Activated naive CD8-positive, alpha-beta T cell treated with anti-CD3 and anti-CD28 coated beads for 36 hours (primary cell): ENCODE measurements at places on chromosomes 13 and 19.

GRCh38 chr13:27835799-27836198, 43.5 kb downstream of the GSX1 start:
- DNase-seq: no peak

GRCh38 chr19:7492142-7492541, 3.3 kb upstream of the PEX11G start:
- peak; percentile 45 for DNase-seq

GRCh38 chr13:44389060-44389666, 15.5 kb downstream of the SERP2 start:
- no peak for DNase-seq

DNA sequence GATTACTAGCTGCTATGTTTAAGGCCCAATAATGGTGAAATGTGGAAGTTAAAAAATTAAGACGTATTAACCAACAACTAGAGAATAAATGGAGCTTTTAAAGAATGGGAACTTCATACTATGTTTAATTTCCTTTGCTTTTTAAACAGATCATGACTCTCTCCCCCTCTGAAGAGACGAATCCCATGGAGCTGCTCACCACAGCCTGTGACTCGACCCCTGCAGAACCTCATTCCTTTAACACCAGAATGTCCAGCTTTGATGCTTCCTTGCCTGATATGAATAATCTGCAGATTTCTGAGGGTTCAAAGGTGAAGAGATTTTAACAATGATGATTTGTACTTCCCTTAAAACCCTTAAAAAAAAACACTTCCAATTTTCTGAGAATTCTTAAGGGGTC, 53.0 kb downstream of the ZAR1L start:
- DNase-seq: no peak

GRCh38 chr13:78160793-78161192, 242.2 kb upstream of the EDNRB start:
- DNase-seq: no peak

DNA sequence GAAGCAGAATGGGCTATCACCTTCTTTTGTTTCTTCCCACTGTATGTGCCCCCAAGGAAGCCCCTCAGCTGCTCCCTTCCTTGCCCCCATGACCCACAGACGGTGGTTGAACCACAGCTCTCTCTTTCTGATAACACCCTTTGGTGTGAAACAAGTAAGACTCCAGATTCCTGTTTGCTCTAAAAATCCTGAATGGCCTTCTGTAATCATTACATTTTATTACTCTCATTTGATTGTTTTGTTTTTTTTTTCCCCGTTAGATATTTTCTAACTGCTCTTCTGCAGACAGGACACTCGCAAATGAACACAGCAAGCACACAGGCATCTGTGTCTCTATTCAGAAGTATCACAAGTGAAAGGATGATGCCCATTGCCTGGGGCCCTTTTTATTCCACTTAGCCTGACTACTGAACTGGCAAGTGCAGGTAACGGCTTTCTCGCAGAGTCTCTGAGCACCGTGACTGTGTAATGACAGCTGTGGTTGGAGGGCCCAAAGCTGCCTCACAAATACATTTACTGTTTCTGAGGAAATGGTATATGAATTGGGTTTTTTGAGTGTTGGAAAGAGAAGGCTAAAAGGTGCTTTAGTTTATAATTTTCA, 59.3 kb downstream of the OXGR1 start:
- DNase-seq: no peak

DNA sequence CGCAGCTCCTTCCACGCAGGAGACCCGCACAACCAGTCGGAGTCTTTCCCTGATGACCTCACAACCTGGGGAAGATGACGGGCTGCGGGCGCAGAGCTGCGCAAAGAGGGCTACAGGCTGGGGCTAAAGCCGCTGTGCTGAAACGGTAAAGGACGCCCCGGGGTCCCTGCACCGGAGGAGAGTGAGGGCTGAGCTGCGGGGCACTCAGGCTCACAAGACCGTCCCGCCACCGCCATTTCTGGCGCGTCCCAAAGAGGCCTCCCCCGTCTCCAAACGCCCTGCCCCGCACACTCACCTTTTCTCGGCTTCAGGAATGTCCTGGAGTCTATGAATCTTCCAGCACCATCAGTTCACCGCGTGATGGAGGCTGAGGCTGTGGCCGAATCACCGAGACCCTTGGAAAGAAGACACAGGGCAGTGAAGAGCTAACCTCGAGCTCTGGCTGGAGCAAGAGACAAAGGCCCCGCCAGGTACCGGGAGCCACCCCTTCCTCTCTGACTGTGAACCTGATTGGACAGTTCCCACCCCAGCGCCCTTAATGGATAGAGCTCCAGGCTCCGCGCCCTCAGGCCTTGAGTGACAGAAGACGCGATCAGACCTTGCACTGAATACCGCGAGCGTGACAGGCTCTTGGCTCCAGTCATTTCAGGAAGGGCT, 41.8 kb upstream of the ZNF429 start:
- peak; percentile 55 for DNase-seq

DNA sequence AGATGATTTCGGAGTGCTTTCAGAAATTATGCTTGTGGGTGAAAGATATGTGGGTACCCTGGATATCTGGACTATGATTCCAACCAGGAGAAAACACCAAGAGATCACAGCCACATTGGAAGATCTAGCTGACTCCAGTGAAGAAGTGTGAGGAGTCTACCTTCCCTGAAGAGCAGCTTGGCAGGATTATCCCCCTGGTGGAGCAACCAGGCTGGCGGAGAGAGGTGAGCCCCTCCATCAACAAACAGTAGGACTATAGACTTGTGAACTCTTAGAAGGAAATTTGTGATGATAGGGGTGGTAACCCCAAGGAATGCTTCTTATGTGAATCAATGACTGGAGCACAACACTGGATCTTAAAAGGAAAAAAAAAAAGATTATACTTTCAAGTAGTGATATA, 47.8 kb upstream of the DIAPH3 start:
- DNase-seq: no peak

GRCh38 chr19:46944123-46944748, 75.4 kb upstream of the NPAS1 start:
- DNase-seq: no peak

GRCh38 chr13:46672338-46673090, 119.5 kb downstream of the LRCH1 start:
- DNase-seq: no peak

DNA sequence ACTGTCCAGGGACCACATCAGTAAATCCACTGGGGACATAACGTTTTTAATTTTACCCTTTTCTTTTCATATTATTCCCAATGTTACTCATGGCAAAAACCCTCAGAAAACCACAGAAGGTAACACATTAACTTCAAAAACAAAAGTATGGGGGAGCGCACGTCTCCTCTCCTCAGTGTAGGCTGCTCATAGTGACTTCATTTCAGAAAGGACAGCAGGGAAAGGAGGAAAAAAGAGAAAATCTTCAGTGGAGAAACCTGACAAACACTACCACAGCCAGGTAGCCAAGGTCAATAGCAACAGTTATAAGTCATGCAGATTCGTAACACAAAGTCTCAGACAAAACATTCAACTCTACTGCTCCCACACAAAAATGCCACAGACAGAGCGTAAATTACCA, 21.4 kb downstream of the DZIP1 start:
- no peak for DNase-seq

GRCh38 chr13:49939321-49939720, 3.2 kb upstream of the SPRYD7 start:
- DNase-seq: no peak

- DNase-seq: peak; percentile 38
Observed at GRCh38 chr13:99351772-99352171, 44.6 kb upstream of the GPR183 start.

- no peak for DNase-seq
Observed at GRCh38 chr19:19191768-19192077, 229 bp downstream of the BORCS8 start.

DNA sequence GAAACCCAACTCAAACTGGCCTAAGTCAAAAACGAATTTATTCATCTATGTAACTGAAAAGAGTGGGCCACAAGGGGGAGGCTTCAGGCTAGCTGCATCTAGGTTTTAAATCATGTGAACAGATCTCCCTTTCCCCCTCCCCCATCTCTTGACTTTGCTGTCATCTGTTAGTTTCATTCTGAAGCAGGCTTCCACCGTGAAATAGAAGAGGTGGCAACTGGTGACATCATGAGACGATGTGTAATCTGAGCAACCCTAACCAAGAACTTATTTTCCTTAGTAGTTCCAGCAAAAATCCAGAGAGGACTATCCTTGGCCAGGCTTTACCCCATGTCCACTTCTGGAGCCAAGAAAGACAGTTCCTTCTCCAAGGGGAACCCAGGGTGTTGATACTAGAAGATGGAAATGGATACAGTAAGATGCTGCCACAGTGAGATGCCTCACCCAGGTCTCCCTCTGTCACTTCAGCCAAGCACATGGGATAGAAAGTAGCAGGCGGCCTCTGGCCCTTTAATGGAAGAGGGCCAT, 9.4 kb downstream of the SAMD4B start:
- peak; percentile 40 for DNase-seq
